ENCODE measurements at places on chromosomes 16 and 17. TPM values are rescaled to one million over a fixed set of nuclear protein-coding genes. Genes with fewer than 3 reads are reported as not detected.

- DNase-seq: no peak
Measured at GRCh38 chr16:56764835-56765234, 34.9 kb downstream of the NUP93 start.

GRCh38 chr17:64178011-64178825, 48.3 kb upstream of the ERN1 start:
- DNase-seq: no peak

GRCh38 chr17:68512960-68513474, 787 bp downstream of the PRKAR1A start:
- no peak for DNase-seq

DNA sequence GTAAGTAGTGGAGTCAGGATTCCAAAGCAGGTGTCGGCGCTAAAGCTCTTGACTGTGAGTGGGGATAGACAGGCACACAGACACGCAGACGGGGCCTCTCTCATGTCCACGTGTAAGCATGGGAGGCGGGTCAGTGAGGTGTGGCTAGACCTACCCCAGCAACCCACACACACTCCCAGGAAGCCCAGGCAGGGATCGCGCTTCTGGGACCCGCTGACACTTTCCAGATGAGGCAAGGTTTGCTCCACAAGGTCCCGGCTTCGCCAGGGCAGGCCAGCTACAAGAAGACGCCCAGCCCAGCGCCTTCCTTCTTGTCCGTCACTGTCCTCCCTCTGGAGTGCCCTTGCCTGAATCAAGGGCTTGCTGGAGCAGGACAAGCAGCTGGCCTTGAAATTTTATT, 213.8 kb upstream of the RPL38 start:
- no peak for DNase-seq

SHCBP1 gene
- polyA plus RNA-seq: 17.0 TPM

GRCh38 chr17:45148183-45149036, at the start of gene HEXIM1:
TSS of gene HEXIM1 (plus strand) at chr17:45148475. CDS start at chr17:45149191, 716 bp downstream.
- DNase-seq: peak; percentile 96

RND2 gene
- polyA plus RNA-seq: 0.89 TPM

GRCh38 chr16:86835982-86836381, 257.6 kb downstream of the FOXL1 start:
- DNase-seq: no peak

DNA sequence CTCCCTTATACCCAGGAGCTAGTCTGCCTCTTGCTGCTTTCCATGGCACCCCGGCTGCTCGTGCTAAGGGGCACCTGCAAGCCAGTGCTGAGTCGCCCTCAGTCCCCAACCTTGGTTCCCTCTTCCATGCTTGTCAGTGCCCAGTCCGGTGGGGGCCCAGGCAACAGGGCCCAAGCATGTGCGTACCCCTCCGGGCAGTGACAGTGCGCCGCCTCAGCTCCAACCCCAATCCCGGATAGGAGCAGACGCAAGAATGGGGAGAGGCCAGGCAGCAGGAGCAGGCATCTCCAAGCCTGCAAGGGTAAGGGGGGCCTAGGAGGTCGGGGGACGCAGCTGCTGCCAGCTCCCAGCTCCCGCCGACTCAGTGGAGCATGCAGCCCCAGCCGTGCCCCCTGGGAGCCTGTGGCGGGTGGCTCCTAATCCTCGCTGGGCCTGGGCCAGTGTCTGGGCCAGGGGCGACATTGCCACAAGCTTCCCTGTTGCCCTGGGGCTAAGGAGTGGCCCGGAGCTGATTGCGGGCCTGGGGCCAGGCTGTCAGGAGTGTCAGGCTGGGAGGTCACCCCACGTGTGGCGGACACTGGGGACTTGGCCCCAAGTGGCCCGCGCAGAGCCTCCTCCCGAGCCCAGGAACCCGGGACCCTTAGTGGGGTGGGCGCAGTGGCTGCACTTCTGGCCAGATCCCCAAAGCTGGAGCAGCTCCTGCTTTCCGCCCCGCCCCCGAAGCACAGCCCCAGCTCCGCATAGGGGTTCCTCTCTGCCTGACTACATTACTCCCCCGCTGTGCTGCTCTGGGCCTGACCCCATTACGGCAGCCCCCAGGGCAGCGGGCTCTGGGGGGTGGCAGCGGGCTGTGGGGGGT, 9.8 kb downstream of the CPD start:
- DNase-seq: no peak

- DNase-seq: no peak
Measured at GRCh38 chr16:50457423-50457822, 88.6 kb upstream of the BRD7 start.

Data from BJ (cell line).